ENCODE measurements at places on chromosomes 12 and 14.

DNA sequence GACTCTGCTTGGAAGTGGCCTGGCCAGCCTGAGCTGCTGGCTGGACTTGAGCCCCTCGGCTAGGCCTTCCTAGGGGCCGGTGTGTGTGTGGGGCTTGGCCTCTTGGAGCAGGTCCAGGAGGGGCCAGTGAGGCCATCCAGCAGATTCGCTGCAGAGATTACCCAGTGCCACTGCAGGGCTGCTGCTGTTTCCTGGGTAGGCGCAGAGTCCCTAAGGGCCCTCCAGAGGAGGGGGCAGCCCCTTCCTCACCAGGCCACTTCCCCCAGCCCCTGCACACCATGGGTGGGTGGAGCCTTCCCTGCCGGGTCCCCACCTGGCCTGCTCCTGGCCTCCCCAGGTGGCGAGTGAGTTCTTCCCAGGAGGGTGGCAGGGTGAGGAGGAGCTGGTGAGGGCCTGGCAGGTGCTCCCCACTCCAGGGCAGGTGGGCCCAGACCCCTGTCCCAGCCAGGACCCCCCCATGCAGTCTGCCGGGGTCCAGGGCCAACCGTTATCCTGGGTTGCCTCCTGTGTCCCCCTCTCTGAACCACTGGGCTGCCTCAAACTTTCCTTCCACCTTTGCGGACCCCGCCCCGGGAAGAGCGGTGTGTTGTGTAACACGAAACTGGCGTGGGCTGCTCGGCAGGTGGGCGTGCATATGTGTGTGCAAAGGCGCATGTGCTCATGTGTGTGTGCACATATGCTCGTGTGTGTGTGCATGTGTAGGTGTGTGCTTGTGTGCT, 25.1 kb downstream of the ASPG start:
- no peak for DNase-seq

DNA sequence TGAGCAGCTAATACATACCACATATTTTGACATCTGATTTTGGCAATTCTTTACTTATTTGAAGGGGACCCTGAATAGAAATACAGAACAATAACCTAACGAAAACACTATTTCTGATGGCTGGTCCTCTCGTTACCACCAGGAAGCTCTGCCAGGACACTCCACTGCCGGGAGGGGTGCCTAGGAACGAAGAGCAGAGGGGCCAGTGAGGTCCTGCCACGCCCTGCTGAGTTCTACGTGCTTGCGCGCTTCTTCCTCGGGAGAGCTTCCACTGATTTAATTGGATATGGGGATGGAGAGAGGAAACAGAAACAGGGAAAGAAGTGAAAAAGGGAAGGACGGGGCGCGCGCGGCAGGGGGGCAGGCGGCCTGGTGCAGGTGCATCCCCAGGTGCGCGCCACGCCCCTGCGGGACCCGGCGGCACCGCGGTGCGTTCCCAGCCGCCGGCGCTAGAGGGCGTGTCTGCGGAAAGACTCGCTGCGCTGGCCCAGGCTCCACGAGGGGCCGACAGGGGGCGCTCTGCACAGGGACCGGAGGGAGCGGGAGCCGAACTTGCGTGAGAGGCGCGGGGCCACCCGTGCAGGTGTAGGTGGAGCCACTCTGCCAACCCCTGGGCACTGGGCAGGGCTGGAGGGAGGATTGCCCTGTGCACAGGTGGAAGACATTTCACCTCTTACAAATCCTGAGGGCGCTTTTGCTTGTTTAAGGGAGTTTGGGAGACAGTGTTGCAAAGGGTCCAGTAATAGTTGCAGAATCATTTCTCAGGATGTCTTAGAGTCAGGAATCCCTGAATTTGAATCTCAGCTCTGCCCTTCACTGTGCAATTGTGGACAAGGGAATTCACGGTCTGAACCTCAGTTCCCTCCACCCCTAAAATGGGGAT, 986.3 kb upstream of the TMEM132C start:
- DNase-seq, result peak; percentile 59

DNA sequence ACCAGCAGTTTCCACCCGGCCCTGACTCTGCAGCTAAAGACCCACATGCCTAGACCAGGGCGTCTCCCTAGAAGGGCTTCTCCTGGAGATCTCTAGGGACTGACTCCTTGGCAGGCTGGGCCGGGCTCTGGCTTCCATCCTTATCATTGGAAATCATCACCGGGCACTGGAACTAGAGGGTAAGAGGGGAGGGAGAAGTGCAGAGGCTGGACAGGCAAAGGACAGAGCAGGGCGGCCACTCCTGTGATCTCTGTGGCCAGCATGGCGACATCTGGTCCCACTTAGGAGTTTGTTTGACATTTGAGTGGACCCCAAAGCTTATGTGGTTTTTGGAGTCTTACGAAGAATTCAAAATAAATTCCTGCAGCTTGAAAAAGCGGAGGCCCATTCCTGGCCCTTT, 7.1 kb downstream of the LTBP2 start:
- DNase-seq, result no peak

DNA sequence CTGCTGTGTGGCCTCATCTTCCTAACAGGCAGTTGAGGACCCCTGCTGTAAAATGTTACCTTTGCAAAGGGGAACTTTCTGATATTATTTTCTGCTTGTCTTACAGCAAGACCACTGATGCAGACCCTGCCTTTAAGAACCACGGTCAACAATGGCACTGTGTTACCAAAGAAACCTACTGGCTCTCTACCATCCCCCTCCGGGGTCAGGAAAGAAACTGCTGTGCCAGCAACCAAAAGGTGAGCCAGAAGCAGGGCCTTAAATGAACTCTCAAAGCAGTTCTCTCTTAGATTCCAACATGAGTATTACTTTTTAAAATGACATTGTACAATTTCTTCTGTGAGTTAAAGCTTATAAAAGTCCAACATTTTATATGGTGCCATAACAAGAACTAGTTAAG, 72.2 kb downstream of the EML1 start:
- DNase-seq, result no peak

DNA sequence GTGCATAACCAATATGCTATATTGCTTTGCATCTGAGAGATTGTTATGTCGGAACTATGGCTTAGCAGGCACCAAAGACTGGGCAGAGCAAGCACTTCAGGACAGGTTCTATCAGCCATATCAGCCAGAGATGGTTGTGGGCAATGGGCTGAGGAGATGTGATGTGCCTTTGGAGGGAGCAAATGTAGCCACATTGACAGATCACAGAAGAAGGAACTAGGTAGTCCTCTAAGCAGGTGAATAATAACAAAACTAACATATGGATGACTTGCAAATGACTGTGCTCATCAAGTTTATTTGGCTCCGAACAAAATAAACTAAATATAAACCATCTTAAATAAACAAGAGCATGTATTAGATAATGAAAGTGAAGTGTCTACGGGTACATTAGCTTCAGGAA, 291.7 kb downstream of the RMST start:
- no peak for DNase-seq

DNA sequence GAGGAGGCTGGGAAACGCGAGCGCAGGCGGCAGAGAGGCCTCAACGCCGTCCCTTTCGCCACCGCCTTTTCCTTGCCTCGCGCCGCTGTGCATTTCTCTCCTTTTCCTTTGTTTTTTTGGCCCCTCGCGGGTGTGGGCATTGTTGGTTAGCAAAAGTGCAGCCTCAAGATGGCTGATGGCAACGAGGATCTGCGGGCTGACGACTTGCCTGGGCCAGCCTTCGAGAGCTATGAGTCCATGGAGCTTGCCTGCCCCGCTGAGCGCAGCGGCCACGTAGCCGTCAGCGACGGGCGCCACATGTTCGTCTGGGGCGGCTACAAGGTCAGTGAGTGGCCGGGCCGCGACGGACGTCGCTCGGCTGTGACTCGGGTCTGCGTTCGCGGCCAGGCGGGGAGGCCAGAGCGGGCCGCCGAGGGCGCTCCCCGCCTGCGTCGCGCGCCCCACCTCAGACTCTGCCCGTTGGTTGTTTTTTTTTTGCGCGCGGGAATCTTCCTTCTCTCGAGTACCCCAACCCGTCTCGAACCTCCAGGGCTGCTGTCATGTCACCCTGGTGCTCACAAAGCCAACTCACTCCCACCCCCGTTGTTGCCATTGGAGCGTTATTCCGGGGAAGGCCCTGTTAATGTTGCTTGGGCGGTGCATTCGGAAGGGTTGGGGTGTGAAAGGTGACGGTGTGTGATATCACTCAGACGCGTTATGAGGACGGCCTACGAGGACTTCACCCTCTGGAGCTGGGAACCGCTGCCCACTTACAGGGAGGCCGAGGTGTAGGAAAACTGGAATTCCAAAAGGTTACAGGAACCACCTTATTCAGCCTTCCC, 558 bp downstream of the KLHDC2 start:
- peak; percentile 86 for DNase-seq

GRCh38 chr14:56358851-56359614, 220.6 kb upstream of the TMEM260 start:
- DNase-seq, result no peak

DNA sequence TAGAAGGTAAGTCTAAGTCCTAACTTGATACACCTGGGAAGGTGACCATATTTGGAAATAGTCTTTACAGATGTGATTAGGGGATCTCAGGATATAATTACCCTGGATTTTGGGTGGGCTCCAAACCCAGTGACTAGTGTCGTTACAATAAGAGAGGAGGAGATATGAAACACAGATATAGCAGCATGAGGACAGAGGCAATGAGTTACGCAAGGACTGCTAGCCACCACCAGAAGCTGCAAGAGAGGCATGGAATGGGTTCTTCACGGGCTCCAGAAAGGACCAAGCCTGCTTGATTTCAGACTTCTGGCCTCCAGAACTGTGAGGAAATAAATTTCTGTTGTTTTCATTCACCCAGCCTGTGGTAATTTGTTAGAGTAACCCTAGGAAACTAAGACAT, 28.6 kb downstream of the FGFR1OP2 start:
- DNase-seq, result no peak

DNA sequence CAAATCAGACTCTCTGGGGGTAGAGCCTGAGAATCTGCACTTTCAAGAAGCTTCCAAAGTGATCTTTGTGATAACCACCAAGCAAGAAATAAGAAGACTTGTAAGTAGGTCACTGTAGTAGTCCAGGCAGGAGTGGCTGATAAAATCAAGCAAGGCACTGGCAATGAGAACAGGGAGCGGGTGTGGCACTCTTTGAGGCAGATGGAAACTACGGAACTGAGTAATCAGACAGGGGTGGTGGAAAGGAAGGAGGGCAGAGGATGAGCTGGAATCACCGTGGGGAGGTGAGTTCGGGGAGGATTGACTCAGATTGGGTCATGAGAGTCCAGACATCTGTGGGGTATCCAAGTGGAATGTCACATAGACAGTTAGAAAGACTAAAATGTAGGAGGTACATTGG, 44.4 kb upstream of the PLXNC1 start:
- DNase-seq, result no peak

DNA sequence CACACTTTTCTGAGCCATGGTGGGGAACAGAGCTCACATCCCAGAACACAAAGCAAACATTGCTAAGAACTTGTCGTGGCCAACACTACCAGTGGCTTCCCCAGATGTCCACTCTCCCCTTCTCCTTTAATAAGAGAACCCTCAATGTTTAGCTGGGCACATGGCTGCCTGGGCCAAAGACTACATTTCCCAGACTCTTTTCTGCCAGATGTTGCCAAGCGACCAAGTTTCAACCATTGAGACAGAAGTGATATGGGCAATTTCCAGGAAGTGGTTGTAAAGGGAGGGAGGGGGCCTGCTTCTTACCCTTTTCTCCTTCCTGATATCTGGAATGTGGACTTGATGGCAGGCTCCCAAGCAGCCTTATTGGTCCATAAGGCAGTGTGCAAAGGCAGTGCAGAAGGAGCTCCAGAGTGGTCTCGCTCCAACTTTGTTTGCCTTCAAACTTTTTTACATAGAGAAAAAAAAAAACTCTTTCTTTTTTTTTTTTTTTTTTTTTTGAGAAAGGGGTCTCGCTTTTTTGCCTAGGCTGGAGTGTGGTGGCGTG, 24.9 kb upstream of the JDP2 start:
- no peak for DNase-seq

DNA sequence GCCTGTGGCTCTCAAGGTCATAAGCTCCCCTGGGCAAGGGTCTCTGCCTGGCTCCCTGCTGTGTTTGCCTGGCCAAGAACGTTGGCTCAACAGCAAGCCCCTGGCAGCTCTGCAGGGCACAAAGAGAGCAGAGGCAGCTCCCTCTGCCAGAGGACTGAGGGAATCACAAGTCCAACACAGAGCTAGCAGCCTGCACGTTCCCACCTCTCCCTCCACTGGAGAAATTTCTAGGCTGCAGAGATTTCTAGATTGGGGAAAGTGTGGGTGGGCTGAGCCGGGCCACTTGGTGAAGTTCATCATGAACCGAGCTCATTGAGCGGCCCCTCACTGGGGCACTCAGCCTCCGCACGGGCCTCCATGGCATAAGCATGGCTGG, 19.8 kb downstream of the ZFYVE21 start:
- no peak for DNase-seq

- no peak for DNase-seq
These were observed 98.3 kb upstream of the ATF1 start for GRCh38 chr12:50665609-50666008.

DNA sequence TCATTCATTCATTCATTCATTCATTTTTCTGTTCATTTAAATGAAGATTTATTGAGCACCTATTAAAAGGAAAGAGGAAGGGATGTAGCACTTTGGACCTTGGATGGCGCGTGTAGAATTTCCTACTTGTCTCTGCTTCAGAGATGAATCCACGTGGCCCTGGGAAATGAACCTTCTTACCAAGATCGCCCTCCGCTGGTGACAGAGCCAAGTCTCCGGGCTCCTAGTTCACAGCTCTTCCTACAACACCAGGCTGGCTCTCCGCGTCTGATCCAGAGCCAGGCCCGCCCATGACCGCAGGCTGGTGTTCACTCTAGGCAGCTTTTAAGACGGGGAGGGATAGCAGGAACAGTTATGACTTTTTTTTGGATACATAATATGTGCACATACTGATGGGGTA, 70.9 kb upstream of the PIWIL1 start:
- DNase-seq, result no peak

Data from stimulated activated CD4-positive, alpha-beta T cell treated with anti-CD3 and anti-CD28 coated beads, Interleukin-4, amount 100 ng/mL, for 24 hours (primary cell).